ENCODE measurements at places on chromosomes 7 and 10. TPM values are rescaled to one million over a fixed set of nuclear protein-coding genes. Genes with fewer than 3 reads are reported as not detected.

Gene BAMBI
- total RNA-seq = 15.4 TPM

Gene IDI1
- total RNA-seq = 15.6 TPM

Gene KLF14
- 0.11 TPM for total RNA-seq

Gene TMEM270
- total RNA-seq = not detected

Gene GTF2IRD2
- 13.5 TPM for total RNA-seq

Gene AOC1
- 0.36 TPM for total RNA-seq

Gene ZNF736
- total RNA-seq = 4.1 TPM

Gene OPALIN
- not detected for total RNA-seq

Gene GNGT1
- total RNA-seq = not detected

Gene EN2
- total RNA-seq = 0.11 TPM

Gene CPA1
- not detected for total RNA-seq

Gene PAPOLB
- 0.05 TPM for total RNA-seq

Gene FEZF1
- total RNA-seq = not detected

Gene HOXA7
- total RNA-seq = 0.36 TPM

Gene ALOX5
- 3.2 TPM for total RNA-seq

Gene CDC14C
- total RNA-seq = not detected

Gene CPXM2
- total RNA-seq = 4.5 TPM

Gene WNT2
- total RNA-seq = 0.14 TPM

Measured in left ventricle myocardium inferior (tissue), 1 donor.